EL (cell line): ENCODE measurements at places on chromosomes 13 and 19.

- DNase-seq: peak; percentile 73
Measured at GRCh38 chr19:8505680-8506401, 3.4 kb upstream of the PRAM1 start.

- no peak for DNase-seq
Measured at GRCh38 chr13:60772726-60773125, 375.7 kb downstream of the TDRD3 start.

GRCh38 chr13:36288794-36289391 lies 8.7 kb downstream of the CCDC169 start:
- DNase-seq: no peak

DNA sequence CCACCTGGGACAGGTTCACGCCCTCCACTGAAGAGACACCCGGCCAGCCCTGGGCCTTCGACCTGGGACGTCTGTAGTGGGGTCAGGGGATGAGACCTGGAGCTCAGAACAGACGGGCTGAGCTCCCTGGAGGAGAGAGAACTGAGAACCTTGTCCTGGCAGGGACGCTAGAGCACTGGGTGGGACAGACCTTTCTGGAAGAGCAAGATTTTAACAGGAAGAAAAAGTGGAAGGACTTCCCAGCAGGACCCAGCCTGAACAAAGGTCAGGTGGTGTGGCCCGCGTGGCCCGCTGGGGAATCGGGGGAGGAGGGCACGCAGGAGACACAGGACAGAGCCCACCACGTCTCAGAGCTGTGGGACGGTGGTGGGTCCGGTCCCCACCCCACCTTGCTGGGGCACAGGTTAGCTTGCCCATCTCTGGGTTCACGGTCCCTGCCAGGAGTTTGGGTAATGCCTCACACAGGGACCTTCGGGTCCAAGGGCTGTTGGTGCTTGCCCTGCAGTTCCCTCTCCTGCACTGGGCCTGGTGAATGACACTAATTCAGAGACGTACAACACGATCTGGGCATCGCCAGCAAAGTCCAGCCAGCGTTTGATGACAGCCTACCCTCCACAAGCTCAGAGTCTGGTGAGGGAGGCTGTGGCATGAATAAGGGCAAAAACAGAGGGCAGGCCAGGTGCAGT lies 1.2 kb upstream of the EFNA2 start:
- DNase-seq: no peak

- DNase-seq: no peak
Measured at GRCh38 chr19:51433043-51433442, 15.6 kb upstream of the SIGLEC10 start.

- DNase-seq: no peak
Measured at GRCh38 chr19:10449037-10449436, 28.7 kb downstream of the PDE4A start.

DNA sequence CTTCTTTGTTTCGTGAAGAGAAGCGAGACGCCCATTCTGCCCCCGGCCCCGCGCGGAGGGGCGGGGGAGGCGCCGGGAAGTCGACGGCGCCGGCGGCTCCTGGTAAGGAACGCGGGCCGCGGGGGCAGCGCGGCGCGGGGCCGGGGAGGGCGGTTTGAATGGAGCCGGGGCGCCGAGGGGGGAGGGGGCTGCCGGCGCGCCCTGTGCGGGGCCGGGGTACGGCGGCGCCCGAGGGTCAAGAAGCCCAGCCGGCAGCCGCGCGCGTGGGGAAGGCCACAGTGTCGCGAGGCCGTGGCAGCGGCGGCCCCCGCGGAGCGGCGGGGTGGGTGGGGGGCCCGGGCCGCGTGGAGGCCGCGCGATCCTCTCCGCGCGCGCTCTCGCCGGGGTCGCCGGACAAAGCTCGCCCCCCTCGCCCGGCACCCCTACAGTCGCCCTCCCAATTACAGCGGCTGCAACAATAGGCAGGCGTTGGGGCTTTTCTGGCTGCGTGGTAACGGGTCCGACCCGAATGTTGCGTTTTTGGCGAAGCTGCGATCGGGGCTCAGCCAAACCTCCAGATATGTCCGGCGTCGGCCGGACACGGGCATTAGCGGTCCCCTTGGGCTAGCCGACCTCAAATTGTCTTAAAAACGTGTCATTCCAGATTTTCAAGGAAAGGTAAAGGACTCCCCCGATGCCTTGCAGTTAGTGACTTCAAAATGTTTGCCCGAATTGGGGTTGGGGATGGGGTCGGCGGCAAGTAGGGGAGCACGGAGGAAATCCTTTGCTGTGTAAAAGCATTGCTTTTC lies 437 bp downstream of the SMARCA4 start:
- peak; percentile 46 for DNase-seq

- no peak for DNase-seq
Measured at GRCh38 chr13:50389726-50390125, 374.5 kb downstream of the KCNRG start.

DNA sequence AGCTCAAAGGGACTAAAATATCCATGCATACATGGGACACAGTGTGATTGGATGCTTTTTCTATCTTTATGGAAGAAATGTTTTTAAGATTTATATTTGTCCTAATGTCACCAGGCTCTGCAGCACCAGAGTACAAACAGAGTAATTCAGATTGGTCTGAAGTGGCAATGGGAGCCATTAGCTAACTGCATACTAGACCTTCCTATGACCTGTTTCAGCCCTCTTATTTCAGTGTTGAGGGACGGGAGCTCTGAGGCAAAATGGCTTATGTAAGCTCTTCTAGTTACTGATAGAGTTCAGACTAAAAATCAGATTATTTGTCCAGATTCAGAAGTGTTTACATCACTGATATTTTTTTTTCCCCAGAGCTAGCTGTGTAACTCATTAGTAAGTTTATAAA lies 4.9 kb downstream of the SLAIN1 start:
- no peak for DNase-seq
